Activated CD4-positive, alpha-beta T cell treated with anti-CD3 and anti-CD28 coated beads, Interleukin-2, amount 50 U/mL, for 4 hours (primary cell): ENCODE measurements at places on chromosomes 11 and 22.

GRCh38 chr22:22343581-22344296 is 99.2 kb downstream of the VPREB1 start:
- DNase-seq, result no peak

DNA sequence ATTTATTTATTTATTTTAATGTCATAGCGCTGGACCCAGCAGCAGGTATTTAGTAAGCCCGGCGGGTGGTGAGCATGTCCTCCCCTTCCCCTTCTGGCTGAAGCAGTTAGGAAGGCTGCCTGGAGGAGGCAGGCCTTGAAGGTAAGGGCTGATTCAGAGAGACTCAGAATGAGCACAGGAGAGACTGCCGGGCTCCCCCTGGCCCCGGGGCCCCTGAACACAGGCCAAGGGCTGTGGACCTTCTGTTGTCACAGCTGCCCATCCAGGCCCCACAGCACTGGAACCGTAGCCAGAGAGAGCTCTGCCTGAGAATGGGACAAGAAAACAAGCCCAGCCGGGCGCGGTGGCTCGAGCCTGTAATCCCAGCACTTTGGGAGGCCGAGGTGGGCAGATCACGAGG is 52.8 kb downstream of the KCNJ4 start:
- DNase-seq, result no peak

GRCh38 chr11:97019754-97020153 is 629.9 kb downstream of the JRKL start:
- DNase-seq, result no peak

DNA sequence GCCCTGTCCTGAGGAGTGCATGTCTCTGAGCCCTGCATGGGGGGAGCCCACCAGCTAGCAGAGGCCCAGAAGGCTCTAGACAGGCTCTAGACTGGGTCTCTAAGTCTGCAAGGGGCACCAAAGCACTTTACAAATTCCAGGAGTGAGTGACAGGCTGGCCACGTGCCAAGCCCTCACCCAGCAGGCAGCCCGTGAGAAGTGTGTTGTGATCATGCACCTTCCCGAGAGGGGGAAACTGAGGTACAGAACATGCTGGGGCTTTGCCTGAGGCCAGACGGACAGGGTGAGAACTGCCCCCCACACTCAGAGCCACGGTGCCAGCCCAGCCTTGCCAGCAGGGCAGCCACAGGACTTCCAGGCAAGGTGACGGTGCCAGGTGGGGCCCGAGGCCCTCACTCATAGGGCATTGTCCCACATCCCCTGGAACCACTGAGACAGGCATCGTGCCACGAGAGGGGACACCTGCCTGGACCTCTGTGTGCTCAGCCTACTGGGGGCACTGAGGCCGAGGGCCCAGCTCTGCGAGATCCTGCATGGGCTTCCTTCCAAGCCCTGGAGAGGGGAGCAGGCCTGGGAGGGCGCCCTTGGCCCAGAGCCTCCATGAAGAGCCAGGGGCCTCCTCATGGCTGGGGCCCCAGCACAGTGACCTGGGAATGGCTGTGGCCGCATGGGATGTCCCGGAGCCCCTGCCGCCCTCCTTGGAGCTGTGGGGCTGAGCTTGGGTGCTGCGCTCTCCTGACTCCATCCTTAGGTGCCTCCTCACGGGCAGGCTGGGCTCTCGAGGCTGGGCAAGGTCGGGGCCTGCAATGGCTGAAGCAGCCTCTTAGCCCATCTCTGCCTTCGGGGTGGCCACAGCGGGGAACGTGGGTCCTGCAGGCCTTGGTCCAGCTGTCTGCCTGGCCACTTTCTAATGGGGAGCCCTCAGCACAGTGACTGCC is 121.5 kb downstream of the KCNQ1OT1 start:
- no peak for DNase-seq

DNA sequence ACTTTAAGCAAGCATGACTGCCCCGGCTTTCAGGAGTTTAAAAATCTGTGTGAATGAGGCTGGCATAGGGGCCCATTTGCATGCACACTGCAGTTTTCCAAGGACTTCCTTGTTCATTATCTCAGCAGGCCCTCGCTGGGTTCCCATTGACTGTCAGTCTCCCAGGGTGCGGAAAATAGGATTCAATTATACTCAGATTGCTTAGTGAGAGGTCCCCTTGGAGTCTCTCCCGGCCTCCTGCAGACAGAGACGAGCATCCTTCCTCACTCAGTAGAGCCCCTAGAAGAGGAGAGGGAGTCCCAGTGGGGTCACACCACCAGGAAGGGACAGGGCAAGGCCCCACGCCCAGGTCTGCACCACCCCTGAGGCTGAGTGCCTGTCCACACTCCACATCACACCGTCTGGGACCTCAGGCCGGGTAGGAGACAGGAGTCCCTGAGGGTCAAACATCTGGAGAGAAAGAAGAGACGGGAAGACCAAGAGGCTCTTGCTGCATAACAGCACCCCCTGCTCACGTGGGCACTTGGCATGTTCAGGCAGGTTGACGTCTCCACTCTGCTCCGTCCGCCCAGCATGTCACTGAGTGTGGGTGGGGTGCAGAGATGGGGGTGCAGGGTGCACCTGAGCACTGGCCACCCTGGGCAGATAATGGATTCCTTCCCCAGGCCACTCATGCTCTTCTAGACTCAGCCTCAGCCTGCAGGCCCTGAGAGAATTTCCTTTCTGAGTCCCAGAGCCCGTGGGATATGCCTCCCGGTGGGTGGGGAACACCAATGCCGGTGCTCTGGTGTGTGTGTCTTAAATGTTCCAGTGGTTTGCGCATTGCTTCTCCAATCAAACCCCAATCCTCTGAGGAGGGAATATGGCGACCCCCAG is 58.8 kb downstream of the MCM5 start:
- DNase-seq, result no peak

DNA sequence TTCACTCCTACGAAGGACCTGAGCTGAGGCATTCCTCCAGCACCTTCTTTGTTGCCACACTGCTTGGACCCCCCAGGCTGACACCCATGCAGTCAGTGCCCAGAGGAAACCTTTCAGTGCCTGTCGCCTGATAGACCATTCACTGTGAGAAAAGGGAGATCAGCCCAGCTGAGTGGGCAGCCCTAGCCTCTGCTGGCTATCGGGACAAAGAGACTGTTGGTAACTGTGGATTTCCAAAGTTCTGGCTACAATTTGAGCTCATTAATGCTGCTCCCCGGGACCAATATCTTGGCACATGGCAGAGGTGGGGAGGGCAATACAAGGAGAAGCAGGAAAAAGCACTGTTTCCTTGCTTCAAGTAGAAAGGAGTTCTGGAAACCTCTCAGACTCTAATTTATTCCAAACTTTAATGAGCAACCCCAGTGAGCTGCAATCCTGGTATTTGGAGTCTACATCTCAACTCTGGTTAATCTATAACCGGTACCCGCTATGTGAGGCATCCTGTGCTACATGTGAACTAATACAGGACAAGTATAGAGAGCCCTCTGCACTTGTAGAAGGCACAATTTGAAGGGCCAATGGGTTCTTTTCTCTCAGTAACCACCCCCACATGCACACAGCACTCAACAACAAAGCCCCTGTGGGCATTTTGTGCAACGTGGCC is 200.7 kb upstream of the NCAM1 start:
- no peak for DNase-seq

DNA sequence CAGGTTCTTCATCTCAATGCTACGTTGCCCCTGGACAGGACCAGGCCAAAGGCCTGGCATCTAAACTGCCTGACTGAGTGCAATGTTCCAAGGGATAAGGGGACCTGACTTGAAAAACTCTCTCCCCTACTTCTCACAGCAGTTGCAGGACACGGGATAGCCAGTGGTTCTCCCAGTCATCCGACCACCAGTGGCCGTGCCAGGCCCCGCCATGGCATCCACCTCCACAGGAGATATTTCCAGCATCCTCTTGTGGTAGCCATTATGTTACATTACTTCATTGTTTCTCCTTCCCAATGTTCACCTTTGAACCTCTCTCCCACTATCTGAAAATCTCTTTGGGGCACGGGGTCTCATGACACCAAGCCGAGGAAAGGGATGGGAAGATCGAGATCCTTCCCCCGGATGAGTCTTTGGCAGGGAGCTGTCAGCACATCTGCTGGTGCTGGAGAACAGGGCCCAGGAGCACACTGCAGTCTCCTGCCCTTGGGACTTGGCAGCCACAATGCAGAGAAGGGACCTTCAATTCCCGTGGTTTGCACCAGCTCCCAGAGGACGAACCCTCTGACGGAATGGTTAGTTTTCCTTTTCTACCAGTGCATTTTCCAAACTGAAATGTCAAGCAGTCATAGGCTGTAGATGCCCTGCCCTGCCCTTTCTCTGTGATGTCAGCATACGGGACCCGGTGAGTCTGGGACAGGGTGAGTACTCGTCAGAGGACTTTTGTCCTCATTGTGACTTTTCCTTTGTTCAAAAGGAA is 121.2 kb downstream of the ETS1 start:
- DNase-seq, result no peak

DNA sequence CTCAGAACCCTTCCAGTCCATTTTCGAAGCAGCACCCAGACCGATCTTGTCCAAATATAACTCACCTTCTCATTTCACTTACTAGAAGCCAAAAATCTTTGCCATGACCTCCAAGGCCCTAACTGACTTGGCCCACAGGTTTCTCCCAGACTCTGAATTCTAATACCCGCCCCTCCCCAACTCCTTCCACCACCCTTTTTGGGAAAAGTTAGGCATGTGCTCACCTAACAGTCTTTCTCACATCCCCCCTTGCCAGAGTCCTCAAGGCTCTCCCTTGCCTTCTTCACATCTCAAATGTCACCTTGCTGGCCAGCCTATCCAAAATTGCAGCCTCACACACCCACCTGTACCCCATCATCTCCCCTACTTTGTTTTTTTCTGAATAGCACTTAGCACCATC is 369.3 kb downstream of the NXPE2 start:
- DNase-seq, result no peak

GRCh38 chr11:87878373-87878825 is 296.8 kb downstream of the RAB38 start:
- DNase-seq, result no peak

DNA sequence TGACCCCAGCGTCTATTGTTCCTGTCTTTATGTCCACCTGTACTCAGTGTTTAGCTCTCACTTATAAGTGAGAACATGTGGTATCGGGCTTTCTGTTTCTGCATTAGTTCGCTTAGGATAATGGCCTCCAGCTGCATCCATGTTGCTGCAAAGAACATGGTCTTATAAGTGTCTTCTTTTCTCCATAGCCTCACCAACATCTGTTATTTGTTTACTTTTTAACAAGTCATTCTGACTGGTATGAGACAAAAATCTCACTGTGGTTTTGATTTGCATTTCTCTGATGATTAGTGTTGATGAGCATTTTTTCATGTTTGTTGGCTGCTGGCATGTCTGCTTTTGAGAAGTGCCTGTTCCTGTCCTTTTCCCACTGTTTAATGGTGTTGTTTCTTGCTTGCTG is 21.7 kb upstream of the SLN start:
- DNase-seq, result no peak

DNA sequence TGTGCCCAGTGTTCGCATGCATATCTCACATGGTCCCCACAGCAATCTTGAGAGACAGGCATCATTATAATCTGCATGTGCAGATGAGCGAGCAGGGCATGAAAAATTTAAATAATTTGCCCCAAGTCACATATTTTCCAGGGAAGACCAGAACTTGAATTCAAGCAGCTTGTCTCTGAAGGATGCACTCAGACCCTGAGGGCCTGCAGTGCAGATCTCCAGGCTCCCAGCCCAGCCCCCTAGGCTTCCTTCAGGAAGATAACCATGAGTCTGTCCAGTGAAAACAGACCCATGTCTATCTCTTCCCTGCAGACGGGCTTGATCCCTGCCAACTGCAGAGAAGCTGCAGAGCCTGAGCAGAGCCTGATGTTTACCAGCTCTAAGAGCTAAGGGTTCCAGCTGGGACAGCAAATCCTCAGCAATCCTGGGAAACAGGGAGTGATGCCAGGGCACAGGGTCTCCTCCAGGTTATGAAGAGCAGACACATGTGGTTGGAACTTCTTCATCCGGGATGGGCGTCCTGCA is 55.1 kb downstream of the NAV2 start:
- no peak for DNase-seq

GRCh38 chr22:25475257-25476022 is 89.0 kb upstream of the GRK3 start:
- no peak for DNase-seq

DNA sequence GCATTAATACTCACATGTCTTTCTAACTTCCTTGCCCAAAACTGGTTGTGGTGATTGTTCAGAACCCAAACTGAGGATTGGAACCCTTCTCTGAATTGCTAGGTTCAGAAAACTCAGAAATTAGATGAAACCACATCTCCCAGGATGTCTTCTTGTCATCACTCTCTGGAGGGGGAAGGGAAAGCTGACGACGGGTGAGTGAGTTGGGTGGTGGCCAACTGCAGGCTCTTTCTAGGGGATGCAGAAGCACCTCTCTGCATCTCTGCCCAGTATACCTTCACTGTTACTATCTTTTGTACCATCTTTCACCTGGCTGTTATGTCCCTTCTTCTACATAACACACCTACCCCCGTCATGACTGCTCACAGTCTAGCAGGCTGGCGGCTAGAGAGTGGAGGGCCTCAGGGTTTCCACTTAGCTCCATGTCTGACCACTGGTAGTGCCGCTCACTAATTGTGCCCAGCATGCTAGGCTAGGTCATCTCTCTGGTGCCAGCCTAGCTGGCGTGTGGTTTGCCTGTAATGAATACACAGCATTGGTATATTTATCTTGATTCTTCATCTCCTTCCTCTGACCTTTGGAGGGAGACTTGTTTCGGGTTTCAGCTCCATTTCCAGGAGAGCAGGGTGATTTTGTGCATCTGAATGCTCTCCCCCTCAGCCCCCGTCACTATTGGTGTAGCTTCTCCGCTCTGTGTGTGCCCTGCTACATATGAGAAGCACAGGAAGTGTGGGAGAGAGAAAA is 7.3 kb downstream of the GRAMD1B start:
- no peak for DNase-seq

- no peak for DNase-seq
Observed at GRCh38 chr11:69644071-69644961, 3.4 kb downstream of the CCND1 start.
